Activated CD4-positive, CD25-positive, alpha-beta regulatory T cell treated with anti-CD3 and anti-CD28 coated beads, Interleukin-2, amount 50 U/mL, for 72 hours (primary cell): ENCODE measurements at places on chromosomes 1 and 21.

DNA sequence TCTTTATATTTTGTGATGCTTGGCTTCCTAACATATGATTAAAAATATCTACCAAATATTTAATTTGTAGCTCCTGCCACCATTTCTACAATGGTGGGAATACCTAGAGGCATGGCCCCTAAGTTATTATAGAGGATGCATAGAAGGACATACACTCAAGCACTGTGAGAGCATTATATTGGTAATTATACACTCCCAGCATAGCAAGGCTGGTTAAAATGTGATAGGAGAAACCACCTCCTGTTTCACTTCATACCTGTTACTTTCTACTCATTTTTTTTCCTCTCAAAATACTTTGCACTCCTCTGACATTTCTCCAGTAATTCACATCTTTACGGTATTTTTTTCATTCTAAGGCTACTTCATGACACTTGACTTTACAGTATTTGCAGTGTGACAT lies 92.9 kb downstream of the HS2ST1 start:
- no peak for DNase-seq

DNA sequence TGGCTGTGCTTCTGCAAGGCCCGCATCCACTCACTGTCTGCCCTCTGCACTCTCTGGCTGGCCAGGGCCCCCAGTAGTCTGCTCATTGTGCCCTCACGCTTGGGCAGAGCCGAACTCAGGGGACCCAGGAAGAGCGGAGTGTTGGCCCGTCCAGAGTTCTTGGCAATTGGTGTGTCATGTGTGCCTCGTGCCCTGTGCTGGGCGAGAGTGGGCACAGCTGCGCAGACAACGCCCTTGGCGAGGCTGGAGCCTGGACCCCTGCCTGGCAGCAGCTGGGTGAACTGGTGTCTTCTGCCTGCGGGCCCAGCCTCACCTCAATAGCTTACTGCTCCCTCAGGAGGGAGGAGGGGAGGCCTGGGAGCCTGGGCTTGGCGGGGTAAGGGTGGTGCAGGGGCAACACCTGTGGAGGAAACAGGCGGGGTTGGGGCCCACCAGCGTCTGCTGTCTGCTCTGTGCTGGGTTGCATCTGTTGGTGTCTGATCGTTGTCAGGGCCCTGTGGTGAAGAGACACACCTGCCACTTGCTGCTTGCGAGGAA lies 2.1 kb downstream of the GUK1 start:
- DNase-seq: no peak

GRCh38 chr1:212089560-212090163 lies 54.1 kb downstream of the DTL start:
- DNase-seq: no peak

GRCh38 chr1:52249831-52250230 lies 107.9 kb downstream of the ZFYVE9 start:
- no peak for DNase-seq

DNA sequence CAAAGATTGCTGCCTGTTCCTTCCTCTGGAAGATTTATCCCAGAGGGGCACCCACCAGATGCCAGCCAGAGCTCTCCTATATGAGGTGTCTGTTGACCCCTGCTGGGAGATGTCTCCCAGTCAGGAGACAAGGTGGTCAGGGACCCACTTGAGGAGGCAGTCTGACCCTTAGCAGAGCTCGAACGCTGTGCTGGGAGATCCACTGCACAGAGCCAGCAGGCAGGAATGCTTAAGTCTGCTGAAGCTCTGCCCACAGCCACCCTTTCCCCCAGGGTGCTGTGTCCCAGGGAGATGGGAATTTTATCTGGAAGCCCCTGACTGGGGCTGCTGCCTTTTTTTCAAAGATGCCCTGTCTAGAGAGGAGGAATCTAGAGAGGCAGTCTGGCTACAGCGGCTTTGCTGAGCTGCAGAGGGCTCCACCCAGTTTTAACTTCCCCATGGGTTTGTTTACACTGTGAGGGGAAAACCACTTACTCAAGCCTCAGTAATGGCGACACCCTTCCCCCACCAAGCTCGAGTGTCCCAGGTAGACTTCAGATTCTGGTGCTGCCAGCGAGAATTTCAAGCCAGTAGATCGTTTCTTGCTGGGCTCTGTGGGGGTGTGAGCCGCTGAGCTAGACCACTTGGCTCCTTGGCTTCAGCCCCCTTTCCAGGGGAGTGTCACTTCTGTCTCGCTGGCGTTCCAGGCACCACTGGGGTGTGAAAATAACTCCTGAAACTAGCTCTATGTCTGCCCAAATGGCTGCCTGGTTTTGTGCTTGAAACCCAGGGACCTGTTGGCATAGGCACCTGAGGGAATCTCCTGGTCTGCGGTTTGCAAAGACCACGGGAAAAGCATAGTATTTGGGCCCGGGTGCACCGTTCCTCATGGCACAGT lies 51.1 kb upstream of the PDC start:
- DNase-seq: no peak

DNA sequence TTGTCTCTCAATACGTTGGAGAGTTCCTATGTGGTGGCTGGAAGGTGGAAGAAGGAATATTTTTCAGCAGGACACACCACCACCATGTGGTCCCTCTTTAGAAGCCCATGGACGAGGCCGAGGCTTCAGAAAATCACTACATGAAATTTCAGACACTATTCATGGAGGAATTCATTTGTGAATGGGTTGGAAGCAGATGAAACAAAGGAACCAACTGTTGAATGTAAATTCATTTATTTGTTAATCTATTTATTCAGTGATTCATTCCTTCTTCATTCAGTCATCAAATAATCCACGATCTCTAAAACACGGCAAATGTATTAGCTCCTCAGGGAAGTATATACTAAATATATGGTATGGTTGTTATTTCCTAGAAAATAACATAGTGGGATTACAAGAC lies 12.2 kb downstream of the SLC35F3 start:
- no peak for DNase-seq

DNA sequence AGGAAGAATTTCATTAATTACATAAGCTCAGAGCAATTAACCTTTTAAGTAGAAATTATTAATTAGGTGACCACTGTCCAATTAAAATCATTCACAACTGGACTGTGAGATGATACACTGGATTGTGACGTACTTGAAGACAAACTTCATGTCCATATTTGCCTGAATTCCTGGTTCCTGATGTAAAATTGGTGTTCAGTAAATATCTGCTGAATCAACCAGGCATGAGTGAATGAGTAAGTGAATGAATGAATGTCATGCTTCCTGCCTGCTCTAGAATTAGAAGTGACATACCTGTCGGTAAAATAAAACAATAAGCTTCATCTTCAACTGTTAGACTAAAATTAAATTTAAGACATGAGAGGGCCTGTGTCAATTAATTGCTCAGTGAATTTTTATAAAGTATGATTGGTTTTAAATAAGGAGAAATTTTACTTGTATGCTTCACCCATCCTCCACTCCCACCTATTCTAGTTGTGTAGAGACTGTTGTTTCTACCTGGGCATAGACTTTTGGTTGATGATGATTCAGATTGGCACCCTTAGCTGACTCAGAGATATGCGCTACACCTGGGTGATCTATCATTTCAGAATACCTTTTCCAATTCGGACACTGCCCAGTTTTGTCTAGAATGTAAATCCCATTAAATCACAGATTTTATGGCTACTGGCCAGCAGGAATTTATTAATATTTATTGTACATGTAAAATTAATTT lies 56.9 kb upstream of the PTGS2 start:
- DNase-seq: no peak

DNA sequence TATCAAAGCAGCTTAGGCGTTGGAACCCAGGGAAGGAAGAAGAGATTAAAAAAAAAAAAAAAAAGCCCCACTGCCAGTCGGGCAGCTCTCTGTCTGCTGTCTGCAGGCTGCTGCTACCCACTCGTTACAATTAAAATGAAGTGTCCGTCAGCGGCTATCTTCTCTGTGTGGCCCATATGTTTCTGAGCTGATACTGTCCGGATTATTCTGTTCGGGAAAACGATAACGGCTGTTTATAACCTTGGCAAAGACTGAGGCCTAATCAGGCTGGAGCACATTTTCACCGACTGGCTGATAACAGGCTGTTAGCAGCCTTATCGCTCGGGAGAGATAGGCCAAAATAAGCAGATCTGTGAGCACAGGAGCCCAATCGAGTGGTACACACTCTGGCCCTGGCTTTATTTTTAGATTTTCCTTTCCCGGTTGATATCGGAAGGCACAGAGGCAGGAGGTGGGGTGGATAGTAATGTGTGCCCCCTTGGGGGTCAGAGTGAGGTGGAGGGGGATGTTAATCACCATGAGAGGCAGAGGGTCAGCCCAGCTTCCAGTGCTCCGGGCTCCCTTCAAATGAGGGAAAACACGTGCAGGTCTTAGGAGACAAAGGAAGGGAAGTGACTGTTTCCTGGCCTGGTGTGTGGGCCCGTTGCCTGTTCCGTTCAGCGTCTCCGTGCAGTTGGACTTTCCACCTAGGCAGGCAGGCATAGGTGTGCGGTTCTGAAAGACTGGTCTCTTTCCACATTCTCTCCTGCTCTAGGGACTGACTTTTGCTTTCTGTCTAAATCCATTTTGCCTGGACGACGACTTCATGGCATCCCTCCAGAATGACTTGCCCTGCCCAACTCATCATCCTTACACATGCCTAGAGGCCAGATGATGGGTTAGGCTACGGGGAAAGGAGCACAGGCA lies 153.4 kb downstream of the PBX1 start:
- no peak for DNase-seq

- DNase-seq: no peak
Measured at GRCh38 chr21:17455028-17455353, 57.9 kb upstream of the CXADR start.

DNA sequence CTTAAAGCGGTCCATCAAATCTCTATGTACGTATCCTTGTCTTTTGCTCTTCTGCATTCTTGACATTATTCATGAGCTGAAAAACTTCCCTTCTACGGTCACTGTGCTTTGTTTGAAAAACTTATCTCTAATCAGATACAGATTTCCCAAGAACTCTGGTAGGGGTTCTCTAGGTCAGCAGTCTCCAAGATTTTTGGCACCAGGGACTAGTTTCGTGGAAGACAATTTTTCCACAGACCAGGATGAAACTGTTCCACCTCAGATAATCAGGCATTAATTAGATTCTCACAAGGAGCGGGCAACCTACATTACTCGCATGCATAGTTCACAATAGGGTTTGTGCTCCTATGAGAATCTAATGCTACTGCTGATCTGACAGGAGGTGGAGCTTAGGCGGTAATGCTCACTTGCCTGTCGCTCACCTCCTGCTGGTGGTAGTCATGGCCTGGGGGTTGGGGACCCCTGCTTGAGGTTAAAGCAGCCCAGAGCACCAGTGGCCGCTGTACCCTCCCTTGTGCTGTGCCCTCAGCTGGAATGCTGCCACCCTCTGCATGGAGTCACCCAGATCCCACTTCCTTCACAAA lies 30.8 kb downstream of the AK2 start:
- DNase-seq: no peak

- DNase-seq: peak; percentile 53
Measured at GRCh38 chr21:33976082-33977016, 60.7 kb upstream of the ATP5PO start.

DNA sequence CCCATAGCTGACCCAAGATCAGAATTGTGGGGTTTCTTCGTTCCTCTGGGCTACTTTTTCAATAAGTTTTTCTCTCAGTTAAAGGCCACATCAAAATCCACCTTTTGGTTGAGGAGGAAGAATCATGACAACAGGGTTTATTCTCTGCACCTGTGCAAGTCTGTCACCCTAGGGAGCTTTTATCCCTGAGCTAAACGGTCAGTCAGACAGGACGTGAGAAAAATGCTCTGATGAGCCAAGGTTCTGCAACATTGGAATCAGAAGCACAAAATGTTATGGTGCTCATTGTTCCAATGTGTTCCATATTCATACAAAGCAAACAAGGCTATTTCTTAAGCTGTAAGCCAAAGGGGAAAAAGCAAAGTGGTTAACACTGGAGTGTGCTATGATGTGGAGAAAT lies 7.4 kb upstream of the ERICH3 start:
- DNase-seq: no peak

GRCh38 chr1:5617179-5617520 lies 375.1 kb downstream of the NPHP4 start:
- no peak for DNase-seq

GRCh38 chr1:21909787-21910503 lies 27.2 kb downstream of the HSPG2 start:
- DNase-seq: no peak

- DNase-seq: peak; percentile 40
Measured at GRCh38 chr1:165928075-165928731, 100.8 kb downstream of the UCK2 start.

GRCh38 chr21:43207868-43208267 lies 39.1 kb downstream of the CRYAA start:
- DNase-seq: no peak

GRCh38 chr1:225422795-225423517 lies 4.9 kb downstream of the LBR start:
- DNase-seq: no peak

GRCh38 chr1:11806307-11806936 lies 431 bp downstream of the CLCN6 start:
- DNase-seq: no peak

DNA sequence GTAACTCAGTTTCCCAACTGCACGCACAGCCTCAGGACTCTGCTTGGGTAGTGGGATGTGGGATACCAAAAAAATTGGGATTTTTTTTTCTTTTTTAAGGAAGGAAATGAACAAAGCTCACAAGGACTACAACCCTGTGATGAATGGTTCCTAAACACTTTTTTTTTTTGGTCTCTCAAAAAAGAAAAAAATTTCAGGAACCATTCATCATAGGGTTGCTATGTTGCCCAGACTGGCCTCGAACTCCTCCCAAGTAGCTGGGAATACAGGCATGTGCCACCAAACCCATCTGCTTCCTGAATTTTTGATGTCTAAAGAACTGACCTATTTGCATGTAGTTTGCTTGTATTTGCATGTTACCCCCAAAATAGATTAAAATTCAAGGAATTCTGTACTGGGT lies 6.8 kb downstream of the MINDY1 start:
- no peak for DNase-seq

DNA sequence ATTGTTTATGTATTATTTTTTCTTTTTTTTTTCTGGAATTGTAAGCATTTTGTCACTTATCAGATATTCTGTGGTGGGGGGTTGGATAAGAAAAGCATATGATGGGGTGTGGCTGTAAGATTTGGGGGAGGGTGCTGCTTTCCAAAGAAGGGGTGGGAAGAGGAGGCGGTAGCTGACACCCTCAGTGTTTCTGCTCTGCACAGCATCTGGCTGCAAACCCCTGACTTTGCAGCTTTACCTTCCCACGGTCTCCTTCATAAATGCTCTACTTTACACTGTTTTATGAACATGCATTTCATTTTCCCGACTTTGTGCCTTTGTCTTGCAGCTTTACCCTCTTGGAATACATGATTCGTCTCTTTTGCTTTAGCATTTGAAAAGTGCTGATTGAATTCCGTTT lies 7.6 kb downstream of the FMN2 start:
- no peak for DNase-seq

DNA sequence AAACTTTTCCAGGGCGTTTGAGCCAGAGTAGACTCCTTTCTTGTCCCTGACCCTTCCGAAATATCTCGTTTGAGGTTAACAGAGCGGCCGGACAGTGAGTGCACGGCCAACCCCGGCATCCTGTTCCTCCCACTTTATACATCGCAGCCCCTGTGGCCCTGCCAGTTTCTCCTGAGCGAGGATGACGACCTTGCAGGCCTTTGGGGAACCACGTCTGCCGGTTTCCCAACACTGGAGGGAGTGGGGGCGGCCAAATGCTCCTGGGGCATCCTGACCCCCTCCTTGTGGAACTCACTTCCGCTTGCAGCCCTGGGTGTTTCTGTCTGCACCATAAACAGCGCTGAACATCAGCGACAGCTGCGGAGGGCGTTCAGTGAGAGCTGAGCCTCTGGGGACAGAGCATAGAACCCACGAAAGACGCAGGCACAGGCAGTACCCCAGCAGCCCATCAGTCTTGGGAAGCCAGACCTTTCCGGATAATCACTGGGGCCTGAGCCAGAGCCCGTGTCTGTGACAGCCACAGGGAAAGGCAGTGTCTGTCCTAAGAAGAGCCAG lies 4.8 kb upstream of the KCNAB2 start:
- DNase-seq: no peak

- no peak for DNase-seq
Measured at GRCh38 chr1:224799083-224799482, 130.4 kb upstream of the DNAH14 start.
